ENCODE measurements at places on chromosomes 12 and 14.

DNA sequence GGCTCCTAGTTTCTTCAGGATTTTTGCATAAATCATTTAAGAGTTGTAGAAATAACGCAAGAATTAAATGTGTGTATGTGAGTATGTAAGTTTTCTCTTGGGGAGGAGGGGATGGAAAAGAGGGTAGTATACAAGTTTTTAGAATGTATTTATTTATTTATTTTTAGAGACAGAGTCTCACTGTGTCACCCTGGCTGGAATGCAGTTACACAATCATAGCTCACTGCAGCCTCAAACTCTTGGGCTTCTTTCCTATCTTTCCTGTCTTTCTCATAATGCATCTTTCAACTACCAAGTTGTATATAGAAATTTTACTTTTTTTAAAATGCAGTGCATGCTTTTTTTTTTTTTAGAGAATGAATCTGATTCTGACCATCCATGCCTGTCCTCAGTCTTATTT is 269.0 kb upstream of the GARIN2 start:
- no peak for DNase-seq

- DNase-seq, result no peak
Observed at GRCh38 chr12:8069582-8069981, 3.4 kb upstream of the C3AR1 start.

DNA sequence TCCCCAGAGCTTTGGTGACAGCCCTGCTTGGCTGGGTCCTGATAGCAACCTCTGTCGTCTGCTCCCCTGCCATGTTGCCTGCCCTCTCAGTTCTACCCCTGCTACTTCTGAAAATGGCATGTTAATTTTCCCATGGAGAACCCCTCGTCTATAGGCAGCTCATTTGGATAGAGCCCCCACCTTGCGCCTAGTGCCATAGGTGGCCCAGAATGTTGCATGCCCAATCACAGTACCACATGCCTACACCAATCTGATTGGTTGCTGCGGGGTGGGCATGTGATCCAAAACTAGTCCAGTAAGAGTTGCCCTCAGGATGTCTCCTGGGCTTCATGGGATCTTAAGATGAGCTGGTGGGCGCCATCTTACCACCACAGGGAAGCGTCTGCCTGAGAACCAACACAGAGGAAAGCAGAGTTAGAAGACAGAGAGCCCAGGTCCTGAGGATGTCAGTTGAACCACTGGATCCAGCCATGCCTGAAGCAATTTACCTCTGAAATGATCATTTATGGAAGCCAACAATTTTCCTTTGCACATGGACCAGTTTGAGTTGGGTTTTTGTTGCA is 85.7 kb downstream of the PAPOLA start:
- DNase-seq, result no peak

DNA sequence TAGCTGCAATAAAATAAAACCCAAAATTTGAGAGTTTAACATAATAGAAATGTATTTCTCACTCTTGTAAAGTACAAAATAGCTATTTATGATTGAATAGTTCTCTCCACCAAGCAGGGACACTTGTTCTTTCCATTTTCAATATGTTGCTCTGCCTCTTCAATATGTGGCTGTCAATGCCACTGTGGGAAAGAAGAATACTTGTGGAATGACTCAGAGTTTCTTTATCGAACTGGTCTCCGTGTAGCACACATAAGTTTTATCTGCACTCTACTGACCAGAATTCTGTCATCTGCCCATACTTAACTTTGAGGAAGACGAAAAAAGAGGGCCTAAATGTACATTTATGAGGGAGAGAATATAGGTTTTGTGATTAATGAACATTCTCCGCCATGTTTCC is 256.9 kb downstream of the ATXN7L3B start:
- no peak for DNase-seq

GRCh38 chr14:104206281-104206904 is 68.0 kb downstream of the KIF26A start:
- no peak for DNase-seq

DNA sequence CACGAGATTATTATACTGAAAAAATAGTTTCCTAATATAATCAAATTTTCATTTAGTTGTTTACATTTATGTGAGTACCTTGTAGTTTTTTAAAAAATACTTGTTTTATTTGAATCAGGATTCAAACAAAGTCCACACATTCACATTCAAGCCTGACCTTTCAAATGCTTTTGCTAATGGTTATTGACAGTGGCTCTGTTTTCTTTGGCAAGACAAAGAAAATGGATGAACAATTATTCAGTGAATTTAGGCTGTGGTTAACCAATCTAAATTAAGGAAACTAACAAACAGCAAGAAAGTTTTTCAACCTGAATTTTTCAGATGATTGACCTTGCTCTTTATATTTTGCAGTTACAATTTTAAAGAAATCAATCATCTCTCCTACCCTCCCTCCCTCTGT is 9.7 kb downstream of the SLC4A8 start:
- no peak for DNase-seq

DNA sequence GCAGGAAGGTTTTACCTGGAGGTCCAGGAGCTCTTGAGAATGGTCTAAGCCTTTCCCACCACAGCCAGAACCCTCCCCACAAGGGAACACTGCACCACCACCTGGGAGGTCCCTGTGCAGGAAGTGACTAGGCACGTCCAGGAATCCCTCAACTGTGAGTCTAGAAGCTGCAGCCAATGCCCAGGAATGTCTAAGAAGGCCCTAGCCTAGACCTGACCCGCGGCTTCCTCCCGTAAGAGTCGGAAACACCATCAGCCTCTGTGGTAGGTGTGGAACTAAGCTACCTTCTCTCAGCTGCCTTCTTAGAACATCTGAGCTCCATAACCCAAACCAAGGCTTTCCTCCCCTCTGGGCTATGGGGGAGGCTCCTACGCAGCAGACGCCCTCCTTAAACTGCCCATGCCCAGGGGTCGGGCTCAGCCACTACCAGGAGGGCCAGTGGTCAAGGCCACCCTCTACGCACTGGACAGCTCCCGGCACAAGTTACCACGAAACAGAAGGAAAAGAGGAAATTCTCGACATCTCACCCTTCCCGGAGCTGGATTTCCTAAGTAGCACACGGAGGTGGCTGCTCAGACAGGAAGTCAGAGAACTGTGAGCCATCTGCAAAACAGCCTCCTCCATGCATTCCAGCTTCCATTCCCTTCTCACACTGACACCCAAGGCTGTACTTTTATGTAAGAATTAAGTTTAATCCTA is 25.5 kb downstream of the ZFYVE21 start:
- DNase-seq, result no peak

DNA sequence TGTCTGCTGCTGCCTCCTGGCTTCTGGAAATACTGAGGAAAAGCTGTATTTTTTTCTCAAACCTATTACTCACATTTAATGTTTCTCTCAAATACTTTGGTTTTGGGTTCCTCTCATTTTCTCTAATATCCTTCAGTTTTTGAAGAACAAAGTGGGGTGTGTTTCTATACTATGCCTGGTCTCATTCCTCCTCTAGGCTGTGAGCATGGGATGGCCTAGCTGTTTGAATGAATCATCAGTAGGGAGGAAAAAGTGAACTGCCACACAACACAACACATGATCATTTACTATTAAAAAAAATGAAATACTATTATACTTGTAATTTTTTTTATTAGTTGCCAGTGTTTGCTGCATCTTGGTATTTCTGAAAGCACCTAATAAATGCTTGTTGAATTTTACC is 11.3 kb upstream of the SMCO3 start:
- no peak for DNase-seq
